Gastrocnemius medialis (tissue), 4 donors: ENCODE measurements at places on chromosomes 7 and 10. TPM values are rescaled to one million over a fixed set of nuclear protein-coding genes. Genes with fewer than 3 reads are reported as not detected.

BAMBI gene
- 0.82 TPM for total RNA-seq

SLC26A3 gene
- total RNA-seq: not detected

GRCh38 chr10:88968391-88968790 is 15.8 kb upstream of the ACTA2 start:
- H3K36me3 ChIP-seq: no peaks in the 10 kb centered on the region
- DNase-seq: no peak
- peaks cover 7% of the 10 kb centered on the region for H3K4me1 ChIP-seq
- no peak overlapping the region for H3K4me3 ChIP-seq
- no peaks in the 10 kb centered on the region for H3K27me3 ChIP-seq
- peak overlapping the region; percentile 38 for H3K27ac ChIP-seq

DNA sequence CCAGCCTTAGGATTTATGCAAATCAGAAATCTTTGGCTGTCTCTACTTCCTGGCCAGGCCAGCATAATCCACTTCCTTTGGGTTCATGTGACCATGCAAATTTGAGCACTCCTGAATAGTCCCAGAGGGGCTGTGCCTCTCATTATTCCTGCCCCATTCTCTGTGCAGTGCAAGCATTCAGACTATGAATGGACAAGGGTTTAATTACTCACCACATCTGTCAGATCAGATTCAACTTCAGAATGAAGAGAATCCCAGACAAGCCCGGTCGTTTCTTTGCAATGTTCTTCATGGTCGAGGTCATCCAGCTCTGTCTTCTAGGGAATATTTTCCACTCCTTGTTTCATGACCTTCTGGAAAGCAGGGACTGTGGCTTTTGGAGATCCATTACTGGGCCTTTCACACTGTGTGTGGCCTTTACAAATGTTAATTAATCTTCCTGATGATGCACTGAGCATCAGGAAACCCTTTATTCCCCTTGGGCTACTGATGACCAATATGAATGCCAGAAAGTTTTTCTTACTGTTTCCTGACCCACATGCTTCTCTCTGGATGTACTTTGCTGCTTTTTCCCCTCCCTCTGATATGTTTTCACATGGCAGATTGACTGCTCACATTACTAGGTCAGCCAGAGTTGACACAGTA is 217.6 kb upstream of the TCF7L2 start:
- H3K4me3 ChIP-seq: no peak overlapping the region
- no peaks in the 10 kb centered on the region for H3K36me3 ChIP-seq

DNA sequence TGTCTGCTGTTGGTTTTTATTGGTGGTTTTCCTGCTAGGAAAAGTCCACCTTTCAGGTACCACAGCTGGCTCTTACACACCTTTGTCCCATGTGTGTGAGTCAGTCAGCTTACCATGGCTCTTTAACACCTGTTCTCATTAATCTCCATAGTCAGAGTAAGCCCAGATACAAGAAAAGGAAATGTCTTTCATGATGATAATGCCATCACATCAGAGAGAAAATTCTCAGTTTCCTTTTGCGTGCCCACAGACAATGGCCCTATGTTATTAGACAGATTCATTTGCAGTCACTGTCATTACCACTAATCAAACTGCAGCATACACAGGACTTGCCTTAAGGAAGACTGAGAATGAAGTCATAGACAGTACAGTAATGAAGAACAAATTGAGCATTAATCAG is 1583.6 kb upstream of the LRRTM3 start:
- DNase-seq: no peak
- H3K27ac ChIP-seq: no peak overlapping the region
- no peaks in the 10 kb centered on the region for H3K27me3 ChIP-seq
- H3K4me3 ChIP-seq: no peak overlapping the region
- H3K36me3 ChIP-seq: no peaks in the 10 kb centered on the region
